Activated CD4-positive, CD25-positive, alpha-beta regulatory T cell treated with anti-CD3 and anti-CD28 coated beads, Interleukin-2, amount 50 U/mL, for 72 hours (primary cell): ENCODE measurements at places on chromosomes 7 and 10.

DNA sequence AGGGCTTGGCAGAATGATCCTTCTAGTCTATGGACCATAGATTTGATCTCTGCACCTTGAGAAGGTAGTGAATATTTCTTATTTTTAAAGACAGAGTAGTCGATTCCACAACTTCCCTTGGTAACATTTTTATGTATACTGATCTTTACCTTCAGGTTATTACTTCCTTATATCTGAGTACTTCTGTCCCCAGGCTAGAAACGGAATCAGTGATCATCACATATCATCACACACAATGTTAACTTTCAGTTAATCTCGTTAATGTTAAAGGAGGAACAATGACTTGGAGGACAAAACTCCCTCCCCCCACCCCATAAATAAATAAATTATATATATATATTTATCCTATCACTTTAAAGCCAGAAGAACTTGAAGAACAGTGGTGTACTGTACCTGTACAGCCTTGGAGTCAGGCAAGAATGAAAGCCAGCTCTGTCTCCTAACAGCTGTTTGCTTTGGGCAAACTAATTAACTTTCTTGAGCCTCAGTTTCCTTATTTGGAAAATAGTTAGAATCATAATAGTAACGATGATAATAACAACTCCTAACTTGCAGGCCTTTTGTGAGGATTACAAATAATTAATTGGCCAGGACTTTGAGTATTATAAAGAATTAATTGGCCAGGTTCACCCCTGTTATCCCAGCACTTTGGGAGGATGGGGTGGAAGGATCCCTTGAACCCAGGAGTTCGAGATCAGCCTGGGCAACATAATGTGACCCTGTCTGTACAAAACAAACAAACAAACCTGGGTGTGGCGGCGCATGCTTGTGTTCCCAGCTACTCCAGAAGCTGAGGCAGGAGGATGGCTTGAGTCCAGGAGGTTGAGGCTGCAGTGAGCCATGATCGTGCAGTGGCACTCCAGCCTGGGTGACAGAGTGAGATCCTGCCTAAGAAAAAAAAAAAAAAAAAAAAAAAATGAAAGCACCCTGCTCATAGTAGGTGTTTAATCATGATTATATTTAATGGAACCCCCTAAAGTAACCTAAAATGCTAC lies 63.5 kb downstream of the SAMD9 start:
- DNase-seq: no peak

DNA sequence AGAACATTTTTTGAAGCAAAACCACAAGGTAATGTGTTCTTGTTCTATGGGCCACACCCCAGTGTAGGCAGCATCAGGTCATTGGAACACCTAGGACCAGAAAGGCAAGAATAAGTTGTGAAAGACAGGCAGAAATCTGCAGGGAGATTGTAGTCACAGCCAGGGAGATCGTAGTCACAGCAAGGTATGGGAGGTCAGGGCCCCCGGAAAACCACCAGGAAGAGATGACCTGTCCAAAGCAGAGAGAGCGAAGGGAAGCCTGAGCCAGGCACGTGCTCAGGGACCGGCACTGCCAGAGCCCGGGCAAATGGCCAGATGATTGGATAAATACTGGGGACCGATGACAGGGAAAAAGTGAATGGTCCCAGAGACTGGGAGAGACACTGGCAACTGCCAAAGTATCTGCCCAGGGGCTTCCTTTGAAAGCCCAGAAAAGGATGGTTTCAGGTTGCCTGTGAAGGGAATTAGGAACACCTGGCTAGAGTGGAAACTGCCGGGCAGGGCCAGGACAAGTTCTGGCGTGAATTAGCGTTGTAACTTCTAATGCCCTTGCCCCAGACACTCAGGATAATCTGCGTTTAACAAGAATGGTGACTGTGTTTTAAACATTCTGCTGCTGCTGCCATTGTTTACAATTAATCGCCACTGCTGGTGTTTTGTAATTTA lies 3.9 kb upstream of the NOBOX start:
- no peak for DNase-seq

DNA sequence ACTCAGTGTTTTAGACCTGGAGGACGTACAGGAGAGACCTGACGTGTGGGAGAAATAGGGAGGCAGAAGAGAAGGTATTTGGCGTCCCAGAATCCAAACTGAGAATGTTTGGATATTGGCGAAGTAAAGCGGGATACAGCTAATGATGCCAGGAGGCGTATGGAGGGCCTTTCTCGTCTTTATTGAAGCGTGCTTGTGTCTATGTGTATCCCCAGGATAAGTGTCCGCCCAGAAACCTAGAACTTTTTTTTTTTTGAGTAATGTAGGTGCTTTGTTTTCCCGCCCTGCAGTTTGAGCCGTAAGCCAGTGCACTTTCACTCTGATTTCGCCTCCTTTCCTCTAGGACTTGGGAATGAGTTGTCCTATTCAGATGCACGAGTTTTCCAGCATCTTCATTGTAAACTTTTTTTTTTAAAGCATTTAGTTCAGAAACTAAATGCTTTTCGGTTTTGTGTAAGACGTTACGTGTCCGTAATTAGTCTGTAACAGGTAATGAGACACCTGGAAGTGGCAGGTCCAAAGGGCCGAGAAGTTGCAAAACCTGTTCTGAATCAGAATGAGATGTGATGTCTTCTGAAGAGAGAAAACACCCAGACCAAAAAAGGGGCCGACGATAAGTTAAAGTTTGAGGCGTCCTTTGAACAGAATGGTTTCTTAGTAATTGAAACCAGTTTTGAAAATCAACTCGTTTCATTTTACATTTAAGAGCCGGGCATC lies 746 bp downstream of the ARL5B start:
- no peak for DNase-seq

GRCh38 chr10:114157912-114158311 lies 16.1 kb downstream of the CCDC186 start:
- DNase-seq: no peak

DNA sequence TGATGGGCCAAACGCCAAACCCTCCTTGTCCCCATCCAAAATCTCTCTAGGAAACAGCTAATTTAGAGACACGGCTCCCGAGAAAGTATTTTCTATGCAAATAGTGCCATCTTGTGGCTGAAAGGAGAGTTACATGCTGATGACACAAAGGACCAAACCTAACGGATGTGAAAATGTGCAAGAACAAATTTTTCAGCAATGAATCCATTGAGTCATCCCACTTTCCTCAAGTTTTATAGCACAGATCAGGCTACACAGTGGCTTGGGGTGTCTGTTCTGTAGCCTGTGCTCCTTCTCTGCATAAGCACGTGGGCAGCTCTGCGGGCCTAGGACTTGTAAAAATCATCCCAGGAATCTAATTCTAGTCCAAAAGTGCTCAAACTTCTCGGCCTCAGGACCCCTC lies 154.8 kb upstream of the PRR15 start:
- DNase-seq: peak; percentile 34

- DNase-seq: no peak
These were observed 46.6 kb downstream of the CLEC2L start for GRCh38 chr7:139570119-139570518.

DNA sequence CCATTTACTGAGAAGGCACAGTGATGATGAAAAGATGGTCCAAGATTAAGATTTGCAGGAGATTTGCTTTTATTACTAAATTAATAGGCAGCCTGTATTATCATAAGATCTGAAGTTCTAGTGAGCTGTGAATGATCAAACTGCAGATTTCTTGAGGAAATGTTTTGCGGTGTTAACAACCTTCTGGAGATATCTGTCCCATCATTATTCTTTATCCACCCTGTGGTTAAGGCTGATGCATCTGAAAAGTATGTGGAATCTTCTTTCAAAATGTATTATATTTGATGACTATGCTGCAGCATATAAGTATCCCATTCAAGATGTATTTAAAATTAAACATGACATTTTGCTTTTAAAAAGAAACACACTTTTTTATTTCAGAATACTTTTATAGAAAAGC lies 150.3 kb downstream of the POLR1F start:
- DNase-seq: no peak
